Gastroesophageal sphincter (tissue), 4 donors: ENCODE measurements at places on chromosomes 6 and 20.

- no peak for ATAC-seq
These were observed 52.3 kb upstream of the TBX18 start for GRCh38 chr6:84816741-84817140.

DNA sequence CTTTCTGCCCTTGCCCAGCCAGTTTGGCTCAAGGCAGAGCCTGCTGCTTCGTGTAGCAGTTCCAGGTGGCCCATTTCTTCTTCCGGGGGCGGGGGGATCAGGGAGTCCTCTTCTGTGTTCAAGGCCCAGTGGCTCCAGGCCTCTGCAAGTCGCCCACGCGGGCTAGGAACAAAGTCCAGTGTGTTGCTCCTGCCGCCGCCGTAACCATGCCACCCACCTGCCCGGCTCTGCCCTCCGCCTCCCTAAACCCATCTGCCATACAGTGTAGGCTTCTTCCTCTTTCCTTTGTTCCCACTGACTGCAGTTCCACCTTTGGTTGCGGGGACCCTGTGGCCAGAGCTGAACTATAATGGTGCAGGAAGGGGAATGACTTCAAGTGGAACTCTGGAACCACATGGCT lies 43.9 kb upstream of the SRF start:
- ATAC-seq: no peak

DNA sequence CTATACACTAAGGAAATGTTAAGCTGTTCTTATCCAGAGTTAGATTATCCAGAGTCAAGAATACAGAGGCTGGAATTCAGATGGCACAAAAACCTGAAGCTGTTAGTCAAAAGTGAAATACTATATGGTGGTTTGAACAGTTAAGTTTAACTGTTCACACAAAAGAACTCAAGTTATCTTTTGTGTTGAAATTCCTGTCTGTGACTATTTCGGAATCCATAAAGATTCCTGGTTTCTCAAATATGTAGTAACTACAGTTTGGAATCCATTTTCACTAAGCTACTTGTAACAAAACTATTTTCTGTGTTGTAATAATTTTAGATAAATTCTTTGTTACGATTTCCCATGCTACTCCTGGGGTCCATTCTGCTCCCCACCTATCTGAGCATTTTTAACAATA lies 24.5 kb downstream of the FIG4 start:
- ATAC-seq: no peak

DNA sequence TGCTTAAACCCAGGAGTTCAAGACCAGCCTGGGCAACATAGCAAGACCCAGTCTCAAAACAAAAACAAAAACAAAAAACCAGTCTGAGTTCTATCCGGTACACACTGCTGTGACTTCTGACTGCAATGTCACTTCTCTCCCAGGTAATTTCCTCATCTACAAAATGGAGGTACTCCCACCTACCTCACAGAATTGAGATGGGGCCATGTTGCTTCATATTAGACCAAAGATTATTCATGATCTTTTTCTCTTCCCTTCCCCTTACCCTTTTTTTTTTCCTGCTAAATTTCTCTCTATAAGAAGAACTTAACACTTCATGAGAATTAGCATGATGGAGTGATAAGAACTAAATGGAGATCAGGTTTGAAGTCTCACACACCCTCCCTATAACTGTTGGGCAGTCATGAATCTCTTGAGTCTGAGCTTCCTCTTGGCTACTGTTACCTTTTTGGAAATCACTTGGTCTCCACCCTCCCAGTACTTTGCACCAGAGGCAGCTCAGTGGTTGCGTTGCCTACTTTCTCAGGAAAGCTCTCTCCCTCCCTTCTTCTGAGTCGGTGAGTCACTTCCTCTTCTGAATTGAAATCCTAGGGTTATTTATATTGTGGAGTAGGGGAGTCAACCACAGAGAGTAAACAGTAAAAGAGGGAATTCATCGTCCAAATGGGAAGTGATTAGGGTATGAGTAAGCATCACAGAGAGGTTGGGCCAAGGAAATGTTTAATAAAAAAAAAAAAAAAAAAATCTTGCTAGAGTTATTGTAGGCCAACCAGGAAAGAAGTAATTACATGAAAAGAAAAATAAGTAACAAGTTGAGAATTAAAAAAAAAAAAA lies 59.9 kb upstream of the MAP7 start:
- peak; percentile 95 for ATAC-seq

GRCh38 chr20:61508301-61509096 lies 256.4 kb downstream of the CDH4 start:
- no peak for ATAC-seq

GRCh38 chr6:114053791-114054190 lies 82.8 kb upstream of the HDAC2 start:
- no peak for ATAC-seq

DNA sequence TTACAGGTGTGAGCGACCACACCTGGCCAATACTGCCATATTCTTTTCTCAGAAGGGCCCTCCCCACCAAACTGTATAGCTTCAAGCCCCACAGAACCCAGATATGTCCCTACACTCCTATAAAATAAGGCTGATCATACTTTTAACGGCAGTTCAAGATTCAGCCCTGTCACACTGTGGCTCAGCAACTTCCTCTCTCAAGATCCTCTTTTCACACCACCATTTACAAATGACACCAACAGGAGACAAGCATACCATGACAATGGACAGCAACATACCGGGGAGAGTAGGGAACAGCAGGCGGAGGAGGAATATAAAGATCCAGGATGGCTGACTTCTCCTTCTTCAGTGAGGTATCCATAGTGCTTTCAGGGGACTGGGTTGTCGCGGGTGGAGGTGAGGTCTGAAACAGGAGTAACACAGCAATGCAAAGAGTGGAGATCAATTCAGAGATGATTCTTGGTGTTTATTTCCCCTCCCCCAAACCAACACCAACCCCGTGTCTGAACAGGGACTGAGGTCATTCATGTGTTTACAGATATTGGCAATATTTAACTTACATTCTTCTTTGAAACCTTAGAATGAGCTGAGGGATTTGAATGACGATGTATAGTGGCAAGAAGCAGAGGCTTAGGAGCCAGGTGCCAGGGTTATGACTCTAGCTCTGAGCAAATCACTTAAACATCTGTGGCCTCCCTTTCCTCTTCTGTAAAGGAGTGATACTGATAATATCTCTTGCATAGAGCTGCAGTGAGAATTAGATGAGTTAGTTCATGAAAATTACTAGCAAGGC lies 57.6 kb upstream of the IPCEF1 start:
- no peak for ATAC-seq

DNA sequence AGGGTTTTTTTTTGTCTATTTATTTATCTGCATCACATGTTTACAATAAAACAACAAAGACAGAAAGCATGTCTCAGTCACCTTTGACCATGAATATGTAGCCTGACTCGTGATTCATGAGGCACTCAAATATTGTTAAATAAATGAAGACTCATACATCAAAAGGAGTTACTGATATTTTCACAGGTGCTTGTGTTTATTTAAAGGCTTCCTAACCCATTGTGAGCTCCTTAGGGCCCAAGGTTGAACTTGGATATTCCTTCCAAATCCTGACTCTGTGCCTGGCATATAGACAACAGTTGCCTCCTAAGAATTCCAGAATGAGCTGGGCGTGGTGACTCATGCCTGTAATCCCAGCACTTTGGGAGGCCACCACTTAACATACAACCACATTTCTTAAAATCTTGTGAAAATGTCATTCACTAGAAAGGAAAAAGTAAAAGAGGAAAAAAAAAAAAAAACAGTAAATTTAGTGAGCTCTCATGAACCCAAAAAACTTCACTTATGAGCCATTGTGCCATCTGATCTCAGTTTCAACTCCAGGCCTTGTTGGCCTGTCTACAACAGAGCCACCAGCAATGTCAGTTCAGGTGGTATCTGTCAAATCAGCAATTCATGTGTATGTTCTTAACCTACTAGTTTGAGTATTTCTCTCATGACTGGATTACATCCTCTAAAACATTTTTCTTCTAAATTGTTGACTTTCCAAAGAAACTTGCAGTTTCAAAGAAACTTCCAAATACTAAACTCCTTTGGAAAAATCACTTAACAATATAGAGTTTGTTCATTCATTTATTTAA lies 162.7 kb upstream of the MARCKS start:
- ATAC-seq: no peak

DNA sequence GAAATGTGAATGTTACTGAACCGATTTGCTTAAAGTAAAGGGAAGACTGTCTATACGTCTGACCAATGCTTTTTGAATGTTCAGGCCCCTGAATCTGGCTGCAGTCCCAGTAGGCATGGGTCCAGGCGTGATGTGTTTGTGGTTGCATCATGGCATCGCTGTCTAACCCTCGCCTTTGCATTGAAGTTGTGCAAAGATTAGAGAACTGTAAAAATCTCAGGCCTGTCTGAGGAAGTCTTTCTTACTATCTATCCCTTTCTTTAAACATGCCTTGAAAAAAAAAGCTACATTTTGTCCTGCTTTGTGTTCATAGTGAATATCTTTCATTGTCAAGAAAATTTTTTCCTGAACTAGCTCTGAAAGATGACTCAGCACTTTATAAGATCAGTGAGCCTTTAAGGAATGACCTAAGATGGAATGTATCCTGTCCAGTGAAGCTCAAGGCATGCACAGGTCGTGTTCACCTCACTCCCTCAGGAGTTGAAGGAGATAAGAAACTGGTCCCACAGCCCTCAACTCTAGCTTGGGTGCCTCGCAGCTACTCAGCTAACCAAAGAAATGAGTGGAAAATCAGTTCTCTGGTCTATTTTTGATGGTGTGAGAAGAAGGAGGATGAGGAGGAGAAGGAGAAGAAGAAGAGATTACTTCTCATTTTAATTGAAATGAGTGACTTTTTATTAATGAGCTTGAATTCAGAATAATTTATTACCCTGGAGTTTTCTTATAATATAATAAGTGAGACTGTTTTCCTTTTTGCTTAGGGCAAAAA lies 48.6 kb downstream of the TPD52L1 start:
- no peak for ATAC-seq

DNA sequence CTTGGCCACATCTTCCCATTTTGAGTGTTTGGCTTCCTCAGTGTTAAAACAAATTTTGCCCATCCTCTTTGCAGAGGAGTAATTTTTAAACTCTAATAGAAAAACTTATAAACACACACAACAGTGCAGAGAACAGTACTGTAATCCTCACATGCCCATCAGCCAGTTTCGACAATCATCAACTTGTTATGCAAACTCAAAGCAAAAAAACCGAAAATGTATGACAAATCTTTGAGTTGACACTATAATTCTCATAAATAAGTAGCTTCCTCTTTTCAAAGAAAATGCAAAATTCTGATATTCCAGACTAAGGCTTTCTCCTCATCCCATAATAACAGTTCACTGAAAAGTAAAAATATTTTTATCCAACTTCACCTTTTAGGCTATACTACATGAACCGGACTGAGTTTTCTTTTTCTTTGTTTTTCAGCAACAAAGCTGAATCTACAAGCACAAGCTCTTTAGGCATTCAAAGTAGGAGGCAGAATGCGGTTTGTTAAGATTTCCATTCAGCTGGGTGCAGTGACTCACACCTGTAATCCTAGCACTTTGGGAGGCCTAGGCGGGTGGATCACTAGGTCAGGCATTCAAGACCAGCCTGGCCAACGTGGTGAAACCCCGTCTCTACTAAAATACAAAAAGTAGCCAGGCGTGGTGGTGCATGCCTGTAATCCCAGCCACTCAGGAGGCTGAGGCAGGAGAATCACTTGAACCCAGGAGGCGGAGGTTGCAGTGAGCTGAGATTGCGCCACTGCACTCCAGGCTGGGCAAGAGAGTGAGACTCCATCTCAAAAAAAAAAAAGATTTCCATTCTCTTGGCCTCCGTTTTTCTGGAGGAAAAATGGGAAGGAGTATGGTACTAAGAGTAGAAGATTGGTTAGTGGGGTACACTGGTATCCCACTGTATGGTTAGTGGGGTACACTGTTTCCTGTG lies 74.8 kb downstream of the GCNT2 start:
- ATAC-seq: no peak
